ENCODE measurements at places on chromosomes 16 and 17.

DNA sequence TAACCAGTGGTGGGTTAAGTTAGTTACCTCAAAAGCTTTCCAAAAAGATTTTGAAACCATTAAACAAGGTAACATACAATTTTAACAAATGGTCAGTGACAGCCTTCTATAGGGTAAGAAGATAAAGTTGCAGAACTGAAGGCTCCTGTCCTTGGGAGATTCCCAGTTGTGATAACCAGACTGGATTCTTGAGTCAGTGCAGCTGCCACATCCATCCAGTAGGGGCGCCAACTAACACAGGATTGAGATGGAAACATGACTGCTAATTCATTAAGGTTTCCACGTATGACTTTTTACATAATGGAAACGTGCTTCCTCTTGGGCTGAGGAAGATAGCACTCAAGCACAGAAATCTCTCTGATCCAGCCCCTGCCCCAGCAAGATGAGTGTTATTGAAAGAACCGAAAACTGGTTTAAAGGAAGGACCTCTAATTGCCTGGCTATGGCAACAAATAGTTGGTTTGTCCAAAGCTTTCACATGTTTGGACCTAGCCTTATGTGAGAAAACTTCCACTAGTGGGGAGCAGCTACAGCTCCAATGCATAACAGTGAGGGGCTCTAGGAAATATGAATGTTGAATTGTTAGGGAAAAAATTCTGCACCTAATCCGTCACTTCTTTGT is 269.8 kb upstream of the MYOCD start:
- no peak for DNase-seq

DNA sequence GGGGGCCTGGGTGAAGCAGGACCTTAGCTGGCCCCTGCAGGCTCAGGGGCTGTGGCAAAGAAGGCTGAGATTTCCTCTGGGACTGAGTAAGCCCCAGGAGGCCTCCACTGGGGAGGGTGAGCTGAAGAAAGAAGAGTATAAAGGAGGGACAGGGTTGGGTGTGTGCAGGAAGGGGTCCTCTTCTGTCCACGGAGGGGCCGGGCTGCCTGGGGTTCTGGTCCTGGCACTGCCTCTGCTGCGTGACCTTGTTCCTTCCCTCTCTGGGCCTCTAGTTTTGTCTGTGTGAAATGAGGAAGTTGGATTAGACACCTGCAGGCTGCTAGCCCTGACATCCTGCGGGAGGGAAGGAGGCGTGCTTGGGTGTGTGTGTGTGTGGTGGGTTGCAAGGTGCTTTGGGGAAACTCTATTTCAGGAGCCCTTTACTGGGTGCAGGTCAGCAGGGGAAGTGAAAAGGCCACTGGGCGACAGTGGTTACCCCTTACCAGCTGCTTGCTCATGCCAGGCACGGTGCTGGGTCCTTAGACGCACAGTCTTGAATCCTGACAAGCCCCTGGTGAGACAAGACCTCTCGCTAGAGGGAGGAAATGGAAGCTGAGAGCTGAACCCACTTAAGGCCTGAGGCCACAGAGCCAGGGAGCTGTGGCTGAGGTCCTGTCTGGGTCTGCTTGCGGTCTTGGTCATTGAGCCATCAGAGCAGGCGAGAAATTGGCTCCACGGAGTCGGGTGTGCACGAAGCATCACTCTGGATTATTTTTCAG is 60.7 kb downstream of the OR1D5 start:
- no peak for DNase-seq

- no peak for DNase-seq
Measured at GRCh38 chr16:75342308-75342811, 90.9 kb upstream of the BCAR1 start.

DNA sequence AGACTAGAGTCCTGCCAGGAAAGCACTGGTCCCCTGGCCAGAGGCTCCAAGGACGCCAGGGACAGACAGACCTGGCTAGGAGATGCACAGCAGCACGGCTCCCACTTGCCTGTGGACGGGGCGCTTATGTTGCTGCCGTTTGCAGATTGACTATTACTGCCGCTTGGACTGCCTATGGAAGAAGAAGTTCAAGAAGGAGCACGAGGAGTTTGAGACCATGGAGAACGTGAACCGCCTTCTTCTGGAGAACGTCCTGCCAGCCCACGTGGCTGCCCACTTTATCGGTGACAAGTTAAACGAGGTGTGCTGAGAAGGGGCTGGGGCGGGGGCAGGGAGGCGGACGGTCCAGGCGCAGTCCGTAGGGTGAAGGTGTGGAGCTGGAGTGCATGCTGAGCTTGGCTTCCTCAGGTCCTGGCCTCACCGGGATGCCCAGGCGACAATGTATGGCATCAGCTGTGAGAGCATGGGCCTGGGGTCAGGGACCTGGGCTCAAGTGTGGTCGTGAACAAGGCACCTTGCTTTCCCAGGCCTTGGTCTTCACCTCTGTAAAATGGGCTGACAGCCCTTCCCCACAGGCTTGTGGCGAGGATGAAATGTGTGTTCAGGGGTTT is 45.6 kb downstream of the ADCY7 start:
- no peak for DNase-seq

DNA sequence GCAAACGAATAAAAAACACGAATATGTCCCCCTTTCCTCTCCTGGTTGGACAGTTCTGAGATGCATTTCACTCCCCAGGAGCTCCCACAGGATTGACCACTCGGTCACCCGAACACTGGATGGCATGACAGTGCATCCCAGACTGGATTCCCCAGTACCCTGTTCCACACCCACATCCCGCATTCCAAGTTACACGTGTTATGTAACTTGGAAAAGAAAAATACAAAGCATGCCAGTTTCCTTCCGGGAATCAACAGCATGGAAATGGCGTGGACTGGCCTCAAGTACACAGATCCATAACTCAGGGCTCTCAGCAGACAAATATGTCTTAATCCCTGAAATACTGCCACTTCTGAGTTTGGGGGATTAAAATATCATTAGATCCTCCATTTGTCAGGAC is 12.6 kb upstream of the KLHL36 start:
- DNase-seq, result no peak

DNA sequence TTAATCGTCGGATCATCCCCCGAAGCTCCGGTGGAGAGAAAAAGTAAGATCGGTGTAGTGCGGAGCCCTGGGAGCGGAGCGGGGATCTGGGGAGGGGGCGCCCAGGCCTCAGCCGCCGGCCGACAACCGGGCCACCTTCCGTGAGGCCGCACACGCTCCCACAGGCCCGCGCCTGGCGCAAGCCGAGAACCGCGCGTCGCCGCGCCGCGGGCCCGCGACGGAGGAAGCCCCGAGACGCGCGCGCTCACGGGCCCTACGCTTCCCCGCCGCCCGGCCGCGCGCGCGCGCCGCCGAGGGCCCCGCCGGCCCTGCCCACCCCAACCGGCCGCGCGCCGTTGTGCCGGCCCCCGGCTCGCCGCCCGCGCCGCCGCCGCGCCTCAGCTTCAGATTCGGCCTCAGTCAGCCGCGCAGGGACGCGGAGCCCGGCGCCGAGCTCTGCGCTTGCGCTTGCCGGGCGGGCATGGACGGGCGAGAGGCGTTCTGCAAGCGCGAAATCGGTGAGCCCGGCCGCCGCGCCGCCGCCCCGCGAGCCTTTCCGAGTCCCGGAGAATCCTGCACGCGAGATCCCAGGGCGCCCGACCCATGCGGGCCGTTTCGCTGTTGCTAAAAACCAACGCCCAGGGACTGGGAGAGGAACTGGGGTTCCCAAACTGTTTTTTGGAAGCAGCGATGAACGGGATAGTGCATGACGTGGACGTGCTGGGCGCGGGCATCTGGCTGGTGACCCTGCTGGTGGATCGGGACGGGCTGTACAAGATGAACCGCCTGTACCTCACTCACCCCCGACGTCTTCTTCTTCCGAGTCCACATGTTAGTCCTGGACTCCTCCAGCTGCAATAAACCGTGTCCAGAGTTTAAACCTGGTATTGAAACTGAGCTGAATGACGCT is 28.0 kb upstream of the LRRC37A start:
- peak; percentile 73 for DNase-seq

DNA sequence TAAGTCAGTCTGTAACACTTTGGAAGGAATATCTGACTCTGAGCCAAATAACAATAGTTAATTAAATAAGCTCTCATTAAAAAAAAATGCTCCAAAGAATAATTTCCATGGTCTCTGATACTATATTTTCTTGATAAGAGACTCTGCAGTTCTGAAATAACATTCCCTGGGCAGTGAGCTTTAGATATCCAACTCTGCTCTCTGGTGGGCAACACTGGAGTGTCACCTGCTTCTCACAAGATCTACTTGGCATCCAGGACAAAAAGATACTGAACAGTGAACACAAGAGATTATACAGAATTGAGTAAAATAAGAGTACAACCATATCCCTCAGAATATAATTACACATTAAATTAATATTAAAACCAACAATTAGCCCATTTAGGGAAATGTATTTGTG is 13.7 kb downstream of the BLMH start:
- no peak for DNase-seq
